ENCODE measurements at places on chromosomes 4 and X. TPM values are rescaled to one million over a fixed set of nuclear protein-coding genes. Genes with fewer than 3 reads are reported as not detected.

FRMPD3 gene
- 0.06 TPM for total RNA-seq

CLIC2 gene
- total RNA-seq, result not detected

LDB2 gene
- total RNA-seq, result 25.4 TPM

FGF2 gene
- total RNA-seq, result 380 TPM

CFI gene
- total RNA-seq, result not detected

SLC2A9 gene
- total RNA-seq, result 1.0 TPM

TLR6 gene
- total RNA-seq, result 0.85 TPM

GAGE12H gene
- total RNA-seq, result not detected

RAB41 gene
- not detected for total RNA-seq

AFM gene
- total RNA-seq, result not detected

BCOR gene
- total RNA-seq, result 18.0 TPM

PCDH7 gene
- total RNA-seq, result 1.1 TPM

MAP9 gene
- total RNA-seq, result 5.9 TPM

FGFBP1 gene
- total RNA-seq, result not detected

KLHL4 gene
- not detected for total RNA-seq

PPP4R3C gene
- not detected for total RNA-seq

SLC39A8 gene
- total RNA-seq, result 0.41 TPM

NKRF gene
- 10.6 TPM for total RNA-seq

GAGE13 gene
- total RNA-seq, result not detected
